Mucosa of gallbladder (tissue), 1 donor: ENCODE measurements at places on chromosomes 13 and 19. TPM values are rescaled to one million over a fixed set of nuclear protein-coding genes. Genes with fewer than 3 reads are reported as not detected.

GRCh38 chr13:23518231-23518630 lies 52.0 kb upstream of the TNFRSF19 start:
- no peak for DNase-seq

DNA sequence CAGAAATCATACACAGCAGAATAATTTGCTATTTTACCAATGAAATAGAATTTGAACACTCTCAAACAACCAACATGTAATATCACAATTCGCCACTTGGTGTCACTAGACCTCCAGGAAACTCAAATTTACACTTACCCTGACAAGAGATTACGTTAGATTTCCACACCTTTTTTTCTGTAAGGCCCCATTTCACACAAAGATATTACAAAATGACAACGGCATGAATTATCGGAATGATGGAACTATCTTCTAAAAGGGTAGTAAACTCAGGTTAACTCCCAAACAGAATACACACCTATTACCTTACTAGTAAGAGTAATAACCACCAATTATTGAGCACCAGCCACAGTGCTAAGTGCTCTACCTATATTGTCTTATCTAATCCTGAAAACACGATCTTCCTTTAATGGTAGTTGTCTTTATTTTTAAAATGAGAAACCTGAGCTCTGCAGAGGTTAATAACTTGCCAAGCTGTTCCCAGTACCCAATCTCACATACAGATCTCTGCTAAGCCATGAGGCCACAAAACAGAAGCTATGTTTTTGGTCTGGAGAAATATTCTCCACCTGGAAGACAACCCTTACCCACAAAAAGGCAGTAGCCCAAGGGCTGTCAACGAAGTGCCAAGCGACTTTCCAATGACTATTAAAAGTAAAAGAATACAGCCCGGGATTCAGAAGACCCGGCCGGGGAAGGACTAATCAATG lies 152.4 kb downstream of the DCLK1 start:
- DNase-seq: peak; percentile 34

- DNase-seq: no peak
These were observed 566 bp downstream of the HMG20B start for GRCh38 chr19:3573162-3573857.

- DNase-seq: no peak
These were observed 41.0 kb upstream of the ZNF91 start for GRCh38 chr19:23436318-23436717.

DNA sequence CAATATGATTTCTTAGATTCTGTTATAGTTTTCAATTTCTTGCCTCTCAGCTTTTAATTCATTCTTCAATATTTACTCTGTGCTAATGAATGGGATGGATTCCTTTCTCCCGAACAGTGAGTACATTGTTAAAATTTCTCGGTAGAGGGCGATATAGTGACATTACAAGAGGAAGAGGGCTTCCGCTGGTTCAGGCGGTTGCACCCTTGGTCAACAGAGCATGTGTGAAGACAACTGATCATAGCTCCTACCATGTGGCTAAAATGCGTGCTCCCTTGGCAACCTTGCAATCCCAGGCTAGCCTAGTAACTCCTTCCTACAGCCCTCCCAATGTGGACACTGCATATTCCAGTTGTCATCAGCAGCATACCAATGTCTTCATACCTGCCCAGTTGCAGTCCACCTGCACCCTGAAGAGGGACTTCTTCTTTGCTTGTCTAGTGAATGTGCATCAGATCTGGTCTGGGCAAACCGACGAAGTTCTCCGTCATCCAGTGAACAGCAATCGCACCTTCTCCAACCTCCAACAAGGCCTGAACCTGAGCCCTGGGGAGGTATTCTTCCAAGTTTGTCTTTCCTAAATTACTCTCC lies 653.0 kb upstream of the GPC6 start:
- no peak for DNase-seq

- no peak for DNase-seq
These were observed 22.4 kb upstream of the SEMA6B start for GRCh38 chr19:4581666-4582553.

- peak; percentile 57 for DNase-seq
These were observed 2.2 kb upstream of the AMH start for GRCh38 chr19:2246801-2247361.

DNA sequence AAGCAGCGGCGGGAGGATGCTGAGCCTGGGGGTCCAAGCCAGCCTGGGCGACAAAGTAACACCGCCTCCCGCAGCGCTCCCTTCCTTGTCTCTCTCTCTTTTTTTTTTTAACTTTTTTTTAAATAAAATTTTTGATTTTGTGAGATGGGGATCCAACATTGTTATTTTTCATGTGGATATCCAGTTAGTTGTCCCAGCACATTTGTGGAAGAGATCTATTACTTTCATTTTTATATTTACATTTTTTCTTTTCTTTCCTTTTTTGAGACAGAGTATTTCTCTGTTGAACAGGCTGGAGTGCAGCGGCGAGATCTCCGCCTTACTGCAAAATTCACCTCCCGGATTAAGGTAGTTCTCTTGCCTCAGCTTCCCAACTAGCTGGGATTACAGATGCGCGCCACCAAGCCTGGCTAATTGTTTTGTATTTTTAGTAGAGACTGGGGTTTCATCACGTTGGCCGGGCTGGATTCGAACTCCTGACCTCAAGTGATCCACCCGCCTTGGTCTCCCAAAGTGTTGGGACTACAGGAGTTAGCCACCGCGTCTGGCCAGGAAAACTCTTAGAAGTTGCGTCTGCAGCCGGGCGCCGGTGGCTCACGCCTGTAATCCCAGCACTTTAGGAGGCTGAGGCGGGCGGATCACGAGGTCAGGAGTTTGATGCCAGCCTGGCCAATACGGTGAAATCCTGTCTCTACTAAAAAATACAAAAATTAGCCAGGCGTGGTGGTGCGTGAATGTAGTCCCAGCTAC lies 19.4 kb downstream of the ZNF816 start:
- no peak for DNase-seq

GRCh38 chr13:109874484-109875454 lies 88.4 kb upstream of the IRS2 start:
- DNase-seq: no peak

- DNase-seq: peak; percentile 58
These were observed 18.2 kb upstream of the COMP start for GRCh38 chr19:18809149-18809868.

- DNase-seq: no peak
These were observed 935.5 kb upstream of the SLC10A2 start for GRCh38 chr13:104001766-104002165.

GRCh38 chr13:98083507-98083906 lies 59.4 kb upstream of the FARP1 start:
- DNase-seq: no peak

- DNase-seq: no peak
These were observed 266.1 kb downstream of the SPRY2 start for GRCh38 chr13:80074811-80075210.

GRCh38 chr19:55546822-55547614 lies 1.7 kb upstream of the SBK3 start:
- peak; percentile 71 for DNase-seq

GRCh38 chr13:98751367-98751782 lies 1.1 kb downstream of the SLC15A1 start:
- DNase-seq: peak; percentile 66

GRCh38 chr19:30144242-30144758 lies 202.3 kb downstream of the URI1 start:
- DNase-seq: no peak

DNA sequence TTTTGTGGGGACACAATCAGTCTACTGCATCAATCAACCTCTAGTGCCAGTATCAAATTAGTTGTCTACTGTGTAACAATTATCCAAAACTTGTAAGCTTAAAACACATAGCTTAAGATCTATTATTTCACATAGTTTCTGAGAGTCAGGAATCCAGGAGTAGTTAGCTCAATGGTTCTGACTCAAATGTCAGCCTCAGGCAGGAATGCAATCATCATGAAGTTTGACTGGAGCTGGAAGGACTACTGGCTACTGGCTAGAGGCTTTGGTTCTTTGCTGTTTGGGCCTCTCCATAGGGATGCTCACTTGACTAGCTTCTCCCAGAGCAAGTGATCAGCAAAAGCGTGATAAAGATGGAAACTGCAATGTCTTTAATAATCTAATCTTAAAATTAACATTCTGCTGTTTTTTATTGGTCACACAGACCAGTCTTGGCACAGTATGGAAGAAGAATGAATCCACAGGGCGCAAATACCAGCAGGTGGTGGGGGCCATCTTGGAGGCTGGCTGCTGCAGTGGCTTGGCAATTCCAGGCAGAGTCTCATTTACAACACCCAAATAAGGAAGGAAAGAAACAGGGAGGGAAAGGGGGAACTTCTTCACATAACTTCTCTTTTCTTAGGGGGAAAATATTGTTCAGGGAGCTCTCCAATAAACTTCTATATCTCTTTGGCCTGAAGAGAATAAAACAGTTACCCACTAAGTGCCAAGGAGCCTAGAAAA lies 15.7 kb downstream of the CAB39L start:
- DNase-seq: no peak

DNA sequence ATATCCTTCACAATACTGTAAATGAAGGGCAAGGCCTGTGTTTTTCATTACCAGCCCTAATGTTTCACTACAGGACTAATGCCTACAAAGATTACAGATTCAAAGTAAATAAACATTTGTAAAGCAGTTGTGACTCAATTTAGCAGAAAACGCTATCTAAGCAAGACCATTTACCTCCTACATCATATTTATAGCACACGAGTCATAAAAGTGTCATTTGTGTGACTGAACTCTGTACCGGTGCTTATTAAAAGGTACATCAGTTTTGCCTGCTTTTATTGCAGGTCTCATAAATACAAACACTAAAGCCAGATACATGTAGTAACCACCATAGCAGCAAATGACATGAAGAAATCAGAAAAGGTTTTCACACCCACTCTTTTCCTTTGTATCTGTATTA lies 61.5 kb upstream of the SLC15A1 start:
- no peak for DNase-seq

DNA sequence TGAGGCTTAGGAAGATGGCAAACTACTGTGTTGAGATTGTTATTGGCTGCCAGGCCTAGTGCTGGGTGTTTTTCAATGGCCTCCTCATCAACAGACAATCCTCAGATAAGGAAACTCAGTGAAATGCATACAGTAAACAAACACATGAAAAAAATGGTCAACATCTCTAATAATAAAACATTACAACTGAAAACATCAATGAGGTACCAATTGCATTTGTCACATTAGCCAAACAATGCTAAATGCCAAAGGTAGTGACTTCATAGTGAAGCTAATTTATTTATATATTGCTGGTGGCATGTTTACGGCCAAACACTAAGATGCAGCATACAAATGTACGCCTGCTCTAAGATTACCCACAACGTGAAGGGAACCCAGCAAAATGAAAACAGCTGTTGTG lies 224.0 kb upstream of the UBL3 start:
- no peak for DNase-seq

DNA sequence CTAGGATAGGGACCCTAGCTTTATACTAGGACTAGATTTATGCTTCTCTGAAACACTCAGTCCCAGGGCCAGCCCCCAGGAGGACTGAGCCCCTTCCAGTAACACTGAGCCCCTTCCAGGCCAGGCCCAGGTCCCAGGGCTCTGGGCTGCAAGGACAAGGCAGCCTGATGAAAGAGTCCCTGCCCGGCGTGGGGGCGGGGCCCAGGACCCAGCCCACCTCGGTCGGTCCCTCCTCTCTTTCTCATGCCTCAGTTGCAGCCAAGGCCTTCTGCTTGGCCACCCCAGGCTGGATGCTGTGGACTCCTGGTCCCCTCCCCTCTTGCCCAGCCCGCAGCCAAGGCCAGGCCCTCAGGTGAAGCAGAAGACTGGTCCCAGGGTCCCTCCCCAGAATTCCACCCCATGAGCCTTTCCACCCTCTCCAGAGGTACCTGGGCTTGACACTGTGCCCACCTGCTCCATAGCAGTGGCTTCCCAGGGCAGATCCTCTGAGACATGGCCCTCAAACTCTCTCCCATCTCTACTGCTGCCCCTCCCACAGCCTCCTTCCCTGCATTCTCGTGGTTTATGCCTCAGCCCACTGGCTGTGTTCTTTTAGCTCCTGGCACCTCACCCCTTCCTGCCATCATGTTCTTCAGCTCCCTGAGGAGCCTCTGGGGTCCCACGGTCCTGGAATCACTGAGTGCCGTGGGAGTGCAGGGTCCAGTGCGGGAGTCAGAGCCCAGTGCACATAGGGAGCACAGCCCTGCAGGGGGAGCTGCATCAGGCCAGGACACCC lies 53.6 kb upstream of the C1QTNF9B start:
- no peak for DNase-seq

GRCh38 chr19:45822716-45823115 lies 7.6 kb upstream of the RSPH6A start:
- DNase-seq: no peak

DNA sequence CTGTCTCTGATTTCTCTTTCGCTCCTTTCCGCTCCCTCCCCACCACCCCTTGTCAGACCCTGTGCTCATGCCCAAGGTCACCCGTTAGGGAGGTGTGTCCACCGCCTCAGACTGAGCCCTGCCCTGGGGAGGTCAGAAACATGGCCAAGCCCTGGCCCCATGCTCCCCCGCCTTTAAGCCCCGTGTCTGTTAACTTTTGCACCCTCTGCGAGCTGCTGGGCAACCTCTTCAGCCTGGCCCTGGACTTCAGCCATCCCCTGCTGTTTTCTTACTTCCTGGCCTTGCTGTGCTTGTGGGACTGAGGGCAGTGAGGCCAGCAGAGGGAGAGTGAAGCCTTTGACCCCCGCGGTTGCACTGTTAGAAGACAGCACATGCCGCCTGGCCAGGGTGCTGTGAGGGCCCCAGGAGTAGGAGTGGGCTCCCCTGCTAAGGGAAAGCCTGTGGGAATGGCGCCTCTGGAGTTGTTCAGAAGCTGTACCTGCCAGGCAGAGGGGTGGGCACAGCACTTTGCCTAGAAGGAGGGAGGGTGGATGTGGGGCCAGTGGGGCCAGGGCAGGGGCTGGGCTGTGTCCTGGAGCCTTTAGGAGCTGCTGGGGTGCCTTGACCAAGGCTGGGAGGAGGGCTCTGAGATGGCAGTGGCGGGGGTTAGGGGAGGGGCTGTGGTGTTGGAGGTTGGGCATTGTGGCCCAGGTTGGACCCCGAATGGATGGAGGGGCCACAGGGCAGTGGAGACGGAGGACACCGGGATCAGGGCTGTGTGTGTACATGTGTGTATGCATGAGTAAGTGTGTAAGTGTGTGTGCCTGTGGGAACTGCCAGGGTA lies 7.9 kb downstream of the UPF1 start:
- no peak for DNase-seq

Gene GJA3
- total RNA-seq: 1.7 TPM

Gene SPTBN4
- 3.5 TPM for total RNA-seq

Gene CPB2
- 13.3 TPM for total RNA-seq

Gene LRFN3
- 23.7 TPM for total RNA-seq

Gene EFNB2
- 12.9 TPM for total RNA-seq

Gene ZNF20
- total RNA-seq: 3.4 TPM

Gene PSG11
- not detected for total RNA-seq

Gene CNFN
- total RNA-seq: 1.9 TPM

Gene ZNF235
- total RNA-seq: 6.8 TPM

Gene IL17D
- total RNA-seq: 7.1 TPM

Gene ZNF677
- total RNA-seq: 21.4 TPM

Gene RUBCNL
- 4.3 TPM for total RNA-seq

Gene NEK5
- 0.29 TPM for total RNA-seq

Gene ZSWIM9
- 10.7 TPM for total RNA-seq

Gene VSTM2B
- total RNA-seq: 0.17 TPM

Gene SULT2A1
- 0.46 TPM for total RNA-seq

Gene SELENOV
- not detected for total RNA-seq
